Inflammatory macrophage (primary cell): ENCODE measurements at places on chromosomes 6 and 20.

DNA sequence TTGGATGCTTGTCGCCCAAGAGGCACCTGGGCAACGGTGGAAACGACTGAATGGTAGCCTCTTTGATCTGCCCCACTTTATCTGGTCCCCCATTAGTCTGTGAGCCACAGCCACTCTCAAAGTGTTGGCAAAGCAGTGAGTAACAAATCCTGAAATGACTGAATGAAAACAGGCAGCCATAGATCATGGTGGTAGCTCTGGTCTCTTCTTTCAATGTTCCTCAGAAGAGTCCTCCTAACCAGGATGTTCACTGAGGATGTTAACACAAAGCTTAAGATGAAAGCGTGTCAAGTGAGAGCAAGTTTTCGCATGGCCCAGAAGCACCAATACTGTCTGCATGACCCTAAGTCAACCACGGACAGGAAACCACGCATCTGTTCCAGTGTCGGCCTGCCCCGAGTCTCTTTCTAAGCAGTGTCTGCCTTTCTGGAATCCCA lies 107.3 kb downstream of the IRF4 start:
- no peak for DNase-seq

- DNase-seq: no peak
Observed at GRCh38 chr6:112409311-112409710, 62.2 kb downstream of the RFPL4B start.

DNA sequence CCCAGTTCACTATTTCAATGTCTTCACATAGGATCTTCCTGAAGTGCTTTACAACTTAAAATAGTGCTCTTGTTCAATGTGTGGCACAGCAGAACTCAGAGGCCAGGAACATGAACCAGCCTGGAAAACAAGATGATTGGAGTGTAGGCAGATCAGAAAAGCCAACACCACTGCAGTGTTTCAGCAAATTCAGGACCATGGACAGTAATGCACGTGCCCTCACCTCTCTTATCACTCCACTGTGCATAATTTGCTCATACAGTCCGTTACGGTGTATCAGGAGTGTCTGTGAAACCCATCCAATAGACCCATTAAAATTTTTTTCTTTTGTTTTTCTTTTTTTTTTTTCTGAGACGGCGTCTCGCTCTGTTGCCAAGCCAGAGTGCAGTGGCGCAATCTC lies 27.6 kb upstream of the HACE1 start:
- DNase-seq: no peak

- no peak for DNase-seq
Observed at GRCh38 chr20:18066421-18067333, 9.0 kb upstream of the OVOL2 start.

DNA sequence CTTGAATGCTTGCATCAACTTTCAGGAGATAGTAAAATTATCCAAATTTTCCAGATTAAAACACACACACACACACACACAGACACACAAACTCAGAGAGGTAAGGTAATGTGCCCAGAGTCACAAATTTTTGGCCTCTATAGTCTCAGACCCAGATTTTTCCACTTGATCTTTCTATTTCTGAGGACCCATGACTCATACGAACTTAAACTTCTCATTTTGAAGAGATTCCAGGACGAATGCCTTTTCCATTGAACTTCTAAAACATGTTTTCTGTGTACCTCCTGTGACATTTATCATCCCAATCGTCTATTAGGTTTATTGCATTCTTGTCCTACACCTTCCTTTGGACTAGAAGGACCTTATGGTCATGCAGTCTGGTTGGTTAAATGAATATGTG lies 172.9 kb upstream of the COL21A1 start:
- no peak for DNase-seq
